Stimulated activated CD4-positive, alpha-beta T cell treated with anti-CD3 and anti-CD28 coated beads, Interleukin-4, amount 100 ng/mL, for 48 hours (primary cell): ENCODE measurements at places on chromosomes 1 and 21.

DNA sequence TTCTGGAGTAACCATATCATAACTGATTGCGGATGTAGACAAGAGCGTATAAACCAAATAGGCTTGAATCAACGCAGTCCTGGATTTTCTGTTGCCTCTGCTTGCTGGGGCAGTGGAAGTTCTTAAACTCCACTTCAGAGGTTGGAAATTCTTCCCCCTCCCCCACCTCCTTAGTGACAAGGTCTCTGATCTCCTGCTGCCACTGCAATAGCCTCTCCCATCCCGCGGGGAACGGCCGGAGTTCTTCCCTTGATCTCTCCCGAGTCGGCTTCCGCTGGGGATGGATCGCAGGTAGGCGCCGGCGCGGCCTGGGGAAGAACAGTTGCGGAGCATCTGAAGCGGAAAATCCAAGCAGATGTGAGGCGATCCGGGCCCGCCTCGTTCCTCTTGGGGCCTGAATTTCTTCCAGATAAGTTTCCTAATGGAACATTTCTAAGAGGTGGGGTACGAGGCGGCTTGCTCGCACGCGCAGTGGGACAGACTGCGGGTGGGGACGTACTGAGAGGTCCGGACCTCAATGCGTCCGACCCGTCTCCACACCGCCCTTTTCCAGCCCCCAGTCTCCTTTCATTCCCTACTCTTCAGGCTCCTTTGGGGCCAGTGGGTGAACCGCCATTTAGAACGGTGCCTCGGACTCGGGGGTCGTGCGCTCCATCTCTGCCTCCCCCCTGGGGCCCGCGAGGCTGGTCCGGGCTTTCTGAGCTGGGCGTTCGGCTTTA is 3.1 kb upstream of the SIM2 start:
- DNase-seq: no peak

DNA sequence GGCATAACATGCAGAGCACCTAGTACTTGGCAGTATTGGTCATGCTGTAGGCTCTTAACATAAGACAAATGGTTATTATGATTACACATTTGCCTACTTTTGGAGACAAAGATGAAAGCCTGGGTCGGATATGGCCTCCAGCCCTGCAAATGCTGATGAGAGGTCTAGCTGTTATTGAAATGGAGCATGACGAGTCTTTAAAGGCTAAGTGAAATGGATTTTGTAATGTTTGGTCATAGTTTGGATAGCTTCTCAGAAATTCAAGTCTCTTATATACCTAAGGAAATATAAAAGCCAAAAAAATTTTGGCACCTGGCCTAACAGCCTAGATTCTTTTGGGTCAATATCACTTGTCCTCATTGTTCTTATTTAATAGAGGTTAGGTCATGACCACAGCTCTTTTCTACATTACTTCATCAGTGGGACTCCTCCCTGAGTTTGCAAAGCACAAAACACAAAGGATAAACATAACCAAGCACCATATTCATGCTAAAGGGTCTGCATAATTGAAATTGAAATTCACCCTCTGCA is 69.2 kb upstream of the WLS start:
- no peak for DNase-seq

GRCh38 chr21:17903029-17903806 is 84.1 kb upstream of the C21orf91 start:
- DNase-seq: no peak

DNA sequence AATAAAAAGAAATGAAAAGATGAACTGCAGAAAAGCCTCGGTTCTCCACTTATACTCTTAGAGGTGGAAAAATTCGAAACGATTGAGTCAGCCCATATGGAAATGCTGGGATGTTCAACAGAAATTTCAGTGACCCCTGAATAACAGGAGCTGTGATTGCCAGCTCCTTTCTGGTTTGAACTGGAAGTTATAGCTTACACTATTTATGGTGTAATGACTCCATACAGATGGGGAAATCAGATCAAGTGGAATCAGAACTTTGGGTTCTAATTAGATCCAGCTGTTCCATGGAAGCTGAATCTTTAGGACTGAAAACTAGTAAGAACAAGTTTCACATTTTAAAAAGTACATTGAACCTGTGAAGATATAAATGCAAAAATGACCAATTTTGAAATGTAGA is 569.3 kb upstream of the ZRANB2 start:
- DNase-seq: no peak

GRCh38 chr1:155304558-155305063 is 3.4 kb upstream of the PKLR start:
- no peak for DNase-seq

- DNase-seq: no peak
These were observed 18.0 kb downstream of the CD247 start for GRCh38 chr1:167500283-167500860.

GRCh38 chr1:30613188-30613587 is 110.2 kb downstream of the MATN1 start:
- no peak for DNase-seq

- no peak for DNase-seq
These were observed 29.3 kb downstream of the ERG start for GRCh38 chr21:38468989-38469388.

GRCh38 chr1:32644426-32644825 is 5.9 kb downstream of the ZBTB8OS start:
- DNase-seq: no peak

- DNase-seq: no peak
These were observed 114.2 kb downstream of the FCRL5 start for GRCh38 chr1:157438146-157438545.

- no peak for DNase-seq
These were observed 129.6 kb downstream of the EVI5 start for GRCh38 chr1:92655197-92655801.

DNA sequence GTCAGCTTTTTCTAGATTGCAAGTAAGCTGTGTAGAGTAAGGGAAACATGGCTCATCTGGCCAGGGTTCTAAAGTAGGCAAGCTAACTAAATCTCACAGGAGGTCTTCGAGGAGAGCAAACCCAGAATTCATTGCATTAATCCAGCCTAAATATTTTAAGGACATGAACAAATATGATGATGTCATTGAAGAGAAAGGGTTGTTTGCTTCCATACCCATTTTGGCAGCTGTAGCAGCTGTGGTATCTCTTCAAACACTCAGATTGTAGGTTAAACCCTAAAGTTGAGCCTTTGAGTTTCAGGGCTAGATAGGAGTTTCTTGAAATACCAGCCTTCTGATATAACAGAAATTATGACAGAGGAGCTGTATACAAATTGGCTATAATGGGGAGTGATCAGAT is 200.5 kb upstream of the C1orf105 start:
- DNase-seq: no peak

- no peak for DNase-seq
These were observed 22.0 kb downstream of the HHIPL2 start for GRCh38 chr1:222525951-222526350.

DNA sequence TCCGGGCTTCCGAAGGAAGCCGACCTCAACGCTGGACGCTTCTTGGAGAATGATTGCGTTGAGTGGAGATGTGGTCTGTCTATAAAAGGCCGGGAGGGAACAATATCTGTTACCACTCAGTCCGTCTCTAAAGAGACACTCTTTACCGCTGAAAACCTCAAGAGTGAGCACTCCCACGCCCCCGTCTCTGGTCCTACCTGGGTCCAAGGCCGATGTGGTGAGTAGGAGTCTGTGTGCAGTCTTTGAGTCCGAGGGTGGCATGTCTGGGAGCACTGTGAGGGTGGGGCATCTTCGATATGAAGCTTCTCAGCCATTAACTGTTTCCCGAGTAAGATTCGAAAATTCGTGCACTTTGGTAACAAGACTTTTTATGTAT is 576 bp downstream of the ZFP69 start:
- DNase-seq: no peak
